ENCODE measurements at places on chromosomes 4 and X. TPM values are rescaled to one million over a fixed set of nuclear protein-coding genes. Genes with fewer than 3 reads are reported as not detected.

The STOX2 gene
- total RNA-seq: 23.8 TPM

The PLS3 gene
- 98.7 TPM for total RNA-seq

The KCNE5 gene
- total RNA-seq: 10.8 TPM

The FGB gene
- total RNA-seq: 63.3 TPM

The ARSJ gene
- 0.46 TPM for total RNA-seq

The KLHL13 gene
- 6.3 TPM for total RNA-seq

The PRRG3 gene
- total RNA-seq: 5.6 TPM

The GPC3 gene
- total RNA-seq: 197 TPM

The SH3BP2 gene
- 67.7 TPM for total RNA-seq

The ADD1 gene
- total RNA-seq: 249 TPM

The WAS gene
- 1.2 TPM for total RNA-seq

The RS1 gene
- not detected for total RNA-seq

The RASGEF1B gene
- 10.2 TPM for total RNA-seq

The AFM gene
- 0.26 TPM for total RNA-seq

The GAB3 gene
- total RNA-seq: 0.13 TPM

The PDCL2 gene
- total RNA-seq: not detected

The ITIH6 gene
- total RNA-seq: not detected

The CCDC120 gene
- total RNA-seq: 27.1 TPM

The ERCC6L gene
- 4.8 TPM for total RNA-seq

The SCRG1 gene
- total RNA-seq: not detected

The TMEM144 gene
- total RNA-seq: 15.4 TPM

The CXCL9 gene
- not detected for total RNA-seq

The P2RY10 gene
- total RNA-seq: not detected

The ARHGAP4 gene
- 16.4 TPM for total RNA-seq

The SLC4A4 gene
- 286 TPM for total RNA-seq

The ETNPPL gene
- 0.22 TPM for total RNA-seq

The UGT8 gene
- total RNA-seq: 7.5 TPM

The MAGED1 gene
- 232 TPM for total RNA-seq

The SPARCL1 gene
- 0.41 TPM for total RNA-seq

The USP27X gene
- 7.6 TPM for total RNA-seq

The CTAG2 gene
- total RNA-seq: not detected

The IKBKG gene
- 19.1 TPM for total RNA-seq

The ARAF gene
- 76.8 TPM for total RNA-seq

The HSFX4 gene
- not detected for total RNA-seq

The CFP gene
- total RNA-seq: 0.69 TPM

The CYSLTR1 gene
- not detected for total RNA-seq

The ETDB gene
- not detected for total RNA-seq

The DRD5 gene
- 0.13 TPM for total RNA-seq

The G6PD gene
- 47.7 TPM for total RNA-seq

The ABCE1 gene
- total RNA-seq: 59.3 TPM

The CDX4 gene
- not detected for total RNA-seq

The SSX1 gene
- not detected for total RNA-seq

The SLC10A4 gene
- total RNA-seq: 2.7 TPM

The PRKX gene
- total RNA-seq: 54.0 TPM
